ENCODE measurements at places on chromosomes 6 and 20.

GRCh38 chr6:94623586-94623985 lies 953.7 kb upstream of the MANEA start:
- DNase-seq: no peak

DNA sequence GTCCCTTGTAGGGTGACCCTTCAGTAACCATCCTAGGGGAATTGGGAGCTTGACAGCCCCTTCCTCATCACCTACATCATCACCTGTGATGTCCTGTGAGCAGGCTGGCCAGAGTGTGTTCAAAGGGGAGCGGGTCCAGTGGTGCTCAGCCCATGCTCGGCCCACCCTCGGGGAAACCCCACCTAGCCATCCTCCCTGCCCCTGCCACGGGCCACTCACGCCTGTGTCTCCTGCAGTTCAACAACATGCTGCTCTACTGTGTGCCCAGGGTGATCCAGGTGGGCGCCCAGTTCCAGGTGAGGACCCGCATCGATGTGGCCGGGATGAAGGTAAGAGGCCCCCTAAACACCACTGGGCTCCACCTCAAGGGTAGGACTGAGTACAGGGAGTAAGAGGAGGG lies 10.1 kb downstream of the FGD2 start:
- no peak for DNase-seq

DNA sequence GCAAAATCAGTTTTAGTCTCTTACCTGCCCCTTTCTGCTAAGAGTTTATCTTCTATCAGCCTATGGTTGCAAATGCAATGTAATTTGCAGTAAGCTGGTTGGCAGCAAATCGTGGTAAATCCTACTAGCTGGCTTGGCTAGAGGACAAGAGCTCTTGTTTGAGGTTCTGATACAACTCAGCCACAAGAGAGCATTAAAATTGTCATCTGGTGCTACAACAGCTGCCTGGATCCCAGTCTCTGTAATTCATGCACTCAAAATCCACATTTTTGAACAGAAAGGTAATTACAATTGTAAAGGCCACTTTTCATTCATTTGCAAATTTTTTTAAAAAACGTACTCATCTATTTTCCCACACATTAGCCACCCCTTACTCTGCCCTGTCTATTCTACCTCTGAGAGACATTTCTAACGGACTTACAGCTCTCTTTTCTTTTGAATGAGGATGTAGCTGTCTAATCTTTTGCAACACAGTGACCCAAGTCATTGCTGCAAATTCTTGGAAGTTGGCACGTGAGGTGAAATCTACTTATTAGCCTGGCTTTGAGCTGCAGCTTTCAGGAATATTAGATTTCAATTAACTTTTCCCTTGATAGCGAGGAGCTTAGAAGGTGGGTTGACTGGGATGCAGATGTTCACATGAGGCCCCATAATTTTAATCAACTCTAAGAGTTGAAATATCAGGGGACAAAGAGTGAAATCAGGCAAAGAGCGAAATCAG lies 54.0 kb upstream of the FAM184A start:
- DNase-seq: no peak

DNA sequence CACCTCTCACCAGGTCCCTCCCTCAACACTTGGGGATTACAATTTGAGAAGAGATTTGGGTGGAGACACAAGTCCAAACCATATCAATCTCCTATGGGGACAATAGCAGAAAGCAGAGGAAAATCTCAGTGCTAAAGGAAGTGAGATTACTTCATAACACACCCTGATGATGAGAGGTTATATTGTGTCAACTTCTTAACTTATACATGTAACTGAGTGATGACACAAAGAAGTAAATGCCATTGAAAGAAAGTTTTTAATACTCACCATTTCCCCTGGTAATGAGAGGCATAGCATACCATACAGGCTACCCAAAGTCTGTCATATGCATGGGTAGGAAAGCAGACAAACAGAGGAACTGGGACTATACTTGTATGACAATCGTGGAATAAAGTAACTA lies 137.2 kb downstream of the MMUT start:
- no peak for DNase-seq

- DNase-seq: no peak
These were observed 416.0 kb upstream of the SPTLC3 start for GRCh38 chr20:12592756-12593155.

- DNase-seq: no peak
These were observed 10.3 kb upstream of the MTRF1L start for GRCh38 chr6:153012856-153013255.

DNA sequence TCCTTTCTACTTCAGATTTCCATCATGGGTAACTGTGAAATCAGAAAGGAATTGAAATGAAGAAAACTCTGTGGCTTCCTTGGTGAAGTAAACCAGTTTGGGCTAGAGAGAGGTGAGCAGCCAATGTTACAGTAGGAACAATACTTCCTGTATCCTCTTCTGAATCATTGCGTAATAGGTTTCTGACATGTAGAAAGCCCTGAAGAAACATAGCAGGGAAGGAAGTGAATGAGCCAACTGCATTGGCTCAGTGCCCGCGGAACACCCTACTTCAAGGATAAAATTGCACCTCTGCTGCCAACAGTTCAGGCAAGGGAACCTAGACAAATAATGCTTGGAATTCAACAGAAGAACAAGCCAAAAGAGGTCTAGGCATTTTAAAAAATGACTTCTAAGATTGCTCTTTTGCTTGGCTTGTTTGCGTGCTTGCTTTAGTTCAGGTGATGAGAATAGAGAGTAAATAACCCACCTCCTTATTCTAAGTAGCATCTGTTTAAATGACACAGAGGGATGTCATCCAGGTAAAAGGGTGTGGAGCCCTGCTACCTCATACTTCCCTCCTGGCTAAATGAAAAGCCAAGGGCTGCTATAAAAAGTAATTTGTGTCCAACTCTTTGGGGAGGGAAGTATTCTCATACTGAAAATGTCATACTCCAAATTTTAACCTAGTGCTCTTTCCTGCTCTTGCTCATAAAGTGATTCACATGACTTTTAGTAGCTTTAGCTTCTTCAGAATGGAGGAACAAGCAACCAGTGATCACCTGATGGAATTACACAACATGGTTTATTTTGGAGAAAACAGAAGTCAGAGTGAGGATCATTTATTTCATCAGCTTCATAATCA lies 30.0 kb upstream of the AKIRIN2 start:
- DNase-seq: peak; percentile 87

DNA sequence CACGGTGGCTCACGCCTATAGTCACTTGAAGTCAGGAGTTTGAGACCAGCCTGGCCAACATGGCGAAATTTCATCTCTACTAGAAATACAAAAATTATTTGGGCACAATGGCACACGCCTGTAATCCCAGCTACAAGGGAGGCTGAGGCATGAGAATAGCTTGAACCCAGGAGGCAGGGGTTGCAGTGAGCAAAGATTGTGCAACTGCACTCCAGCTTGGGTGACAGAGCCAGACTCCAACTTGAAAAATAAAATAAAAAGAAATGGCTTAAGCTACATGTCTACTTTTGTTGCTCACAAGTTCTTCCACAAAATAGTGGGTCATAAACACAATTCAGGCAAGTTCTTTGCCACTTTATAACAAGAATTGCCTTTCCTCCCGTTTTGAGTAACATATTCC lies 27.1 kb upstream of the B4GALT5 start:
- no peak for DNase-seq

Measured in ovary (tissue), 10 donors.